Stimulated activated CD8-positive, alpha-beta memory T cell treated with anti-CD3 and anti-CD28 coated beads, Interleukin-4, amount 100 ng/mL, for 4 hours (primary cell): ENCODE measurements at places on chromosomes 4 and X.
A peak's percentile ranks its signal among the peaks of the same experiment; 100 is the strongest.

- DNase-seq: no peak
Measured at GRCh38 chr4:6834867-6835266, 52.3 kb downstream of the KIAA0232 start.

DNA sequence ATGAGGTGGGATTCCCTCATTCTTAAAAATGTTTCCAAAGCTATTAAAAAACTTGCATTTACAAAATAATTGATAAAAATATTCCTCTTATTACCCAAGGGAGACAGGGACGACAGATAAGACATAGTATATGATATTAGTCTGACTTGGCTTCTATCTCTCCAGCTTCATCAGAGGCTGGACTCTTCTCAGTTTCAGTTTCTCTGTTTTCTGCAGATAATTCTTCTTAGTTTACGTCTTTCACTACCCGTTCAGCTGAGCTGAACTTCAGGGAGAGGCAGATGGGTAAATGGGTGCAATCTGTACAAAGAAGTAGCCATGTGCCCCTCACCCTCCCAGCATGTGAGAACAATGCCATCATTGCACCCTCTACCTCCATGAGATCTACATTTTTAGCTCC is 214.0 kb upstream of the SLIT2 start:
- DNase-seq: no peak

- DNase-seq: no peak
Measured at GRCh38 chrX:45731448-45731847, 530.8 kb upstream of the DIPK2B start.

- no peak for DNase-seq
Measured at GRCh38 chr4:123506011-123506695, 109.6 kb downstream of the SPRY1 start.

DNA sequence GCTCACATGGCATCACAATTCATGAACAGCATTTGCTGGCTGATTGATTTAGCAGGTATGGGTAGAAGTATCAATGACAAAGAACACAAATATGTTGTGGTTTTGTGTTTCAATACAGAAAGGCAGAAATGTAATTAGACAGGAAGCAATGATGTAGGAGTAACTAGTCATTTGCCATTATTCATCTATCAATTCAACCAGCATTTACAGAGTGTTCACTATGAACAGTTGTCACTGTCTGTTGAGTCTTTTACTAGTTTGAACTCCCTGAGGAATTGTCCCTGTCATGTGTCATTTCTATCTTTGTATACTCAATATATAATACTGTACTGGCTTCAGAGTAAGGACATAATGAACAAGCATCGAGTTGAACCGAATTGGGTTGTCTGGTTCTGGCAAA is 51.5 kb upstream of the ARHGAP24 start:
- no peak for DNase-seq

GRCh38 chrX:147920161-147920666 is 8.5 kb downstream of the FMR1 start:
- DNase-seq: no peak

DNA sequence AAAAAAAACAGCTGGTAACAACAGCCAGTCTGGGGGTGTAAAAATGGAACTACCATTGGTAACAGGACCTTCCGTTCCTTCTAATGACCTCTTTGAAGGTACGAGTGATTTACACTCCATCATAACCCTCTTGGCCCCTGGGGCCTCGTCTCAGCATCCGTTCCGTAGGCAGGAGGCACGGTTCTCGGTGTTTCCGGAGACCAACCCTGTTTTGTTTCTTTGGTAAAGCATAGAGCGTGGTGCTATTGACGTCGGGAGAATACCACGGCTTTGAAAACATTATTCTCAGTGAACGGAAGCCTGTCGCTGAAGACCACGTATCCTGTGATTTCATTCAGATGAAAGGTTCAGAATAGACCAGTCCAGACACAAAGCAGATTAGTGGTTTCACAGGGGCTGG is 198.9 kb downstream of the ASMT start:
- DNase-seq: no peak

DNA sequence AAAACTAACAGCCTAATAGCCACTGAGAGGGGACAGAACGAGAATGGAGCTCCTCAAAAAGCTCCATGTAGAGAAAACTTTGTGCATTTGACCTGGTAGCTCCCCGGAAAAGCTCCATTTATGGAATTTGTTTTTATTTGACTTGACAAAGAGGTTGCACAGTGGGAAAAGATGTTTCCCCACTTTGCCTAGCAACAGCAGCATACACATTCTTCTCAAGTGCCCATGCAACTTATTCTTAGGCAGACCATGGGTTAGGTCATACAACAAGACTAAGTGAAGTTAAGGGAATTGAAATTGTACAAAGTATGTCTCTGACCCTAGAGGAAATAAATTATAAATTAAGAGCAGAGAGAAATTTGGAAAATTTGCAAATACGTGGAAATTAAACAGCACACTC is 949.6 kb upstream of the PRKX start:
- DNase-seq: no peak

- DNase-seq: no peak
Measured at GRCh38 chr4:54107951-54108748, 8.2 kb downstream of the GSX2 start.

DNA sequence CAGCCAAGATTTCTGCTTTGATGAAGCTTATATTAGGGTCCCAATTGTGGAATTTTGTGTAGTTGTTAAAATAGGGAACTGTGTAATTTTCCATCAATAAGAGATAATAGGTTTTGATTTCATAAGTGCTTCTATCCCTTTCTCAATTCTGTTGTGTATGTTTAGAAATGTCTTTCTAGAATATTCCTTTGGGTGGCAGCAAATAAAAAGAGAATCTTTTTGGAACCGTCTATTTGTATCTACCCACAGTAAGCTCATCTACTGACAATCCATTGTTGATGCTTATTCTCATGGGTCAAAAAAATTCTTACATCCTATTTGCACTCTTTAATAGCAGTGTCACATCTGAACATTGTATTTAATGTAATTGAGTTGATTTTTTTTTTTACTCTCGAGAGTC is 61.7 kb downstream of the TMA16 start:
- no peak for DNase-seq

- DNase-seq: no peak
Measured at GRCh38 chr4:4524364-4524763, 17.5 kb downstream of the STX18 start.

DNA sequence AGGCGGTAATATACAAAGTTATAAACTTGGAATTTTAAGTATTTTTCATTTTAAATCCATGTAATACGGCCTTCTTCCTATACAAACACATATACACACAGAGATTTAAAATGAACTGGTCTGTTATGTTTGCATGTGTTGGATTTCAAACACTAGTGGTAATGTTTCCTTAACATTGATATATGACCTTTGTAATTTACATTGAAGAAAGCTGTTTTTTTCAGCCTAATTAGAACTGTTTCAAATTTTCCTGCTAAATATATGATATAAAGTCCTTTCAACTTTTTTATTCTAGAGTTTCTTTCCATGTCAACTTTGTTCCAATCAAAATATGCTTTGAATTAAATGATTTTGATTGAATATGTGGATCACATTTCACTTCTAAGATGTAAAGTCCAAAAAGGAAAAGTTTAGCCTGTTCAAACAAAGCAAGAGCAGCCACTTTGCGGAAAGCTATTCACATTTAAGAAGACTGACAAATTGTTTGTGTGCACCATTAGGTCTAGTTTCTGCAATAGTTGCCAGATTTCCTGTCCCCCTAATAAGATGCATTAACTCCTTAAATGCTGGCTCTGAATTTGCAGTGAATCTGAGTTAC is 226.0 kb upstream of the MAB21L2 start:
- no peak for DNase-seq

DNA sequence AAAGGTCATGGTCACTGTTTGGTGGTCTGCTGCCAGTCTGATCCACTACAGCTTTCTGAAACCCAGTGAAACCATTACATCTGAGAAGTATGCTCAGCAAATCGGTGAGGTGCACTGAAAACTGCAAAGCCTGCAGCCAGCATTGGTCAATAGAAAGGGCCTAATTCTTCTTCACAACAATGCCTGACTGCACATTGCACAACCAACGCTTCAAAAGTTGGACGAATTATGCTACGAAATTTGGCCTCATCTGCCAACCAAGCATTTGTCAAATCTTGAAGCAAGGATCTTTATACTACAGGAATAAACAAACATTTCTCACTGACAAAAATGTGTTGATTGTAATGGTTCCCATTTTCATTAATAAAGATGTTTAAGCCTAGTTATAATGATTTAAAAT is 90.4 kb downstream of the EIF4E start:
- no peak for DNase-seq

DNA sequence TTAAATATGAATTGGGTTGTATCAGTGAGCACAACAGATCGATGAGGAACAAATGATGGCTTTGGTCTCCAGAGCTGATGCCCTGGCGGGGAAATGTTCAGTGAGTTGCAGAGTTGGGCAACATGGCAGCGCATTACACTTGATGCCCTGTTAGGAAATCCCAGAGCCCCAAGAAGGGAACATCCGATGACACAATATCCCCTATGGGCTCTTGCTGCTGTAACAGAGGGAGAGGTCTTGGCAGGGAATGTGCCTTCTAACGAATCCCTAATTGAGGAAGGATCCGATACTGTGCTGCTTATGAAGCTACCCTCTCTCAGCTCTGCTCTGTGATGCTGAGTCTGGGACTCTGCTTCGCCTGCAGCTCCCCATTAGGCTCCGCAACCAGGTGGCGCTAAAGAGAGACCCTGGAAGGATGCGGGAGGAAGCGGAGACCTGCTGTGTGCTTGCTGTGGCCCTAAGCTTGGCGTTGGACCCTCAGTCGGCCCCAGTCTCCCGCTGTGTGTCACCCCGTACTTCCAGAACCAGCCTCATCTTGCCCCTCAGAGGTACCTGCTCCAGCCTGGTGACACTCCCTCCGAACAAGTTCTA is 38.9 kb downstream of the PDHA1 start:
- peak; percentile 3 for DNase-seq

- no peak for DNase-seq
Measured at GRCh38 chr4:143282211-143282707, 54.4 kb upstream of the GAB1 start.

DNA sequence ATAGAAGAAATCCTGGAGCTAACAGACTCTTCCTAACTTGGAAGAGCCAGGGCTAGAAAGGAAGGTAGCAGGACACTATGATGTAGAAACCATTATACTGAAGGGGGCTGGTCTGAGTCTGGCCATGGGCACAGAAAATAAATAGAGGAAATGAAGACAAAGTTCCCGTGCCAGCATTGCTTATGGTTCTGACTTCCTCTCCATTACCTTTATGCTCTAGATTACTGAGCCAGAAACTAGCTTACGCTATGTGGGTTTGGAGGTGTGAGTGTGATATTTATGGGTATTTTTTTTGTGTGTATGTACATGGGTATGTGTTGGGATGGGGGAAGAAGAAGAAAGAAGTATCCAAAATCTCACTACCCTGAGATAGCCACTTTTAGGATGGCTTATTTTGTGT is 148.3 kb downstream of the GLUD2 start:
- DNase-seq: no peak

DNA sequence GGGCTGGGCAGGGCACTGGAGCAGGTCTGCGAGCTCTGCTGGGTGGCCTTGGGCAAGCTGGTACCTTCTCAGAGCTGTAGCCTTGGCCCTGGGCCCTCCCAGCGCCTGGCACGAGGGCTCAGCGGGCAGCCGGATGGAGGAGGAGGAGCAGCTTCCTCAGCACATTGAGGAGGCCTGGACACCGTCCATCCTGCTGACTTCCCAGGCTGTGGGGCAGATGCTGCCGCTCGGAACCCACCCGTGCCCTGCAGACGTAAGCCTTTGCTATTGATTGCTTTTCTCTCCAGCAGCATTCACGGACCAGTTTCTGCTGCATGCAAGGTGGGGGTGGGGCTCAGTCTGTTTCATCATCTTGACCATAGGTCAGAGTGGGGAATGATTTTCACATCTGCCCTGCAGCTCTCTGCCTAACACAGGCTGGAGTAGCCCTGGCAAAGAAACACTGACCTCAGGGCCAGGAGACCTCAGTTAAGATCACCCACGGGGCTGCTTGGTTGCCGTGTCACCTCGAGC is 80.7 kb upstream of the PSAPL1 start:
- DNase-seq: no peak

GRCh38 chr4:147853706-147854105 is 121.8 kb downstream of the ARHGAP10 start:
- no peak for DNase-seq

DNA sequence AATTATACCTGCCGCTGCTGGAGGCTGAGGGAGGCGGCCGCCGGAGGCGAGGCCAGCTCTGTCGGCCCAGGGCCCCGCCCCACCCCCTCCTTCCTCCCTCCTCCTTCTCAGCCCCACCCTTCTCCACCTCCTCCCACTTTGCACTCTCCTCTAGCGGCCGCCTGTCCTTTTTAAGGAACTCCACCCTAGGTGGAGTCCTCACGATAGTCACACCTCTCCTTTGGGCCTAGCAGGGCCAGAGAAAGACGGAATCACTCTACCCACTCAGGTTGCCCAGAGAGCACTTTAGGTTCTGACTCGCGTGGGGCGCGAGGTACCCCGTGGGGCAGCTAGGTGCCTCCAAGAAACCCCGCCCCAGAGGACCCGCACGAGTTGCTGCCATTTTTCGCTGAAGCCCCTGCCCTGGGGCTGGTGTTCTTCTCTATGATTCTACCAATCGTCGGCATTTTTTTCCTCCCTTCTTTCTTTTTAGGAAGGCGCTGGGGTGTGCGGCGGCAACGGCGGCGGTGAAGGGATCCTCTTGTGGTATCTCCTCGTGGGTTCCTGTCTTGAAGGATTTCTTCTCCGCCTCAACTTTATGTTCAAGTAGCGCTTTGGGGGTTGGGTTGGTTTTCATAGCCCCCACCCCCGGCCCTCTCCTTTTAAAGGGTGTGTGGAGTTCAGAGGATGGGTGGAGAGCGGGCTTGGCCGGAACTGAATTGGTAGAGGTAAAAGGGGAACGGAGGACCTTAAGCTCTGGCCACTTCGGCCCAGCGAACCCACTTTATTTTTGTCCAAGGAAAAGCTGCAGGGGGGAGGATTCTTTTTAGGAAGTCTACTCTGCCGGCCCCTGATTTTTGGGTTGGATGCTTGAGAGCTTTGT is at the start of gene KLF8:
Gene KLF8, plus strand, starts transcription at position 136 of the 862 bp plus-strand sequence. CDS start 979 bp downstream, outside the sequence.
- no peak for DNase-seq

DNA sequence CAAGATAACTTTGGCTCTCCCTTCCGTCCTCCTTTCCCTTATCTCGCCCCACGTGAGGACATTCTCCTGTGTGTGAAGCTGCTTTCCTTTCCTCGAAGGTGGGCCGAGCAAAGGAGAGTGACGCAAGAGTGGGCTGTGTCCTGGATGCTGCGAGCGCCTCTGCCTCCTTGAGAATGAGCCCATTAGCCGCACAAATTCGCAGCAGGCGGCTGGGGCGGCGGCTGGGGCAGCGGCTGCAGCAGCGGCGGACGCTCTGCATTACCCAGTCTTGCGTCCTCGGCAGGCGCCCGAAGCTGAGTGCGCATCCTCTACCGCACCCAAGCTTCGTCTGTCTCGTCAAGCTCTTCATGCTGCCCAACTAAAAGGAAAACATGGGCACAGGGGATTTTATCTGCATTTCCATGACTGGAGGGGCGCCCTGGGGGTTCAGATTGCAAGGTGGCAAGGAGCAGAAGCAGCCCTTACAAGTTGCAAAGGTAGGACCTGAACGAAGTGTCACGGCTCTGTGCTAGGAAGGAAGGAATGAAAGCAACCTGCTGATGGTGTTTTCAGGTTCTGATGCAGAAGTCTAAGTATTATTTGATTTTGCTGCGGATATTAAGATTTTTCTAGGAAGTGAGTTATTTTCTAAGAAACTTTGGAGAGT is at the start of gene SYNPO2:
Gene SYNPO2, plus strand, starts transcription at position 189 of the 646 bp plus-strand sequence. Its CDS starts 183 bp downstream, at position 372.
- DNase-seq: no peak
